AG20443 (cell line): ENCODE measurements at places on chromosomes 4 and X.
A peak's percentile ranks its signal among the peaks of the same experiment; 100 is the strongest.

- peak; percentile 21 for DNase-seq
Observed at GRCh38 chr4:159946983-159947615, 844.2 kb downstream of the RAPGEF2 start.

GRCh38 chrX:68710870-68711576 is 63.6 kb downstream of the STARD8 start:
- peak; percentile 68 for DNase-seq

DNA sequence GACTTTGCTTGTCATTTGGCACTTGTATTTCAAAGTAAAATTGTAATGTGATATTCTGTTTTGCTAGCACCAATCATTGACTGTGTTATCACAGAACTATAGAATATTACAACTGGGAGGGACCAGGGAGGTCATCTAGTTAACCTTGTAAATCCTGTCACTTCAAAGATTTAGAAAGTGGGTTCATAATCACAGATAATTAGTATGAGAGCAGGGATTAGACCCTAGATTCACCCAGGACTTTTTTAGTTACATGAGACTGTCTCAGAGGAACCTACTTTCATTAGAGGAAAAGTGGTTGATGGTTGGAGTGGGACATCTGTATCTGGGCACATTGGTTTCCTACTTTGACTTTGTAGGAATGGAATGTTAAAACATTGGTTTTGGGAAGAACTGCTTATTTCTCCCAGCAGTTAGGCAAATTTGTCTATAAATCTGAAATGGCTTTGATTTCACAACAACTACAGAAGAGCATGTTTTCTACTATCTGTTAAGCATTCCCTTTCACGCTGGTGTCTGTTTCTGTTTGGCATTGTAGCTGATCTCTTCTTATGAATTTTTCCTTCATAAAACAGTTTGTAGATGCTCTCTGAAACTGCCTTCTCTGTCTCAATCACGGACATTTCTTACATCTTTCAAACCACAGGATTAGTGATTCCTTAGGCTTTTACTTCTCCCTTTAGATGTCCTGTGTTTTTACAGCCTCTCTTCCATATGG is 144.1 kb downstream of the DIPK2B start:
- DNase-seq, result peak; percentile 8

- DNase-seq, result no peak
Observed at GRCh38 chr4:32569861-32570260, 1849.7 kb downstream of the PCDH7 start.

DNA sequence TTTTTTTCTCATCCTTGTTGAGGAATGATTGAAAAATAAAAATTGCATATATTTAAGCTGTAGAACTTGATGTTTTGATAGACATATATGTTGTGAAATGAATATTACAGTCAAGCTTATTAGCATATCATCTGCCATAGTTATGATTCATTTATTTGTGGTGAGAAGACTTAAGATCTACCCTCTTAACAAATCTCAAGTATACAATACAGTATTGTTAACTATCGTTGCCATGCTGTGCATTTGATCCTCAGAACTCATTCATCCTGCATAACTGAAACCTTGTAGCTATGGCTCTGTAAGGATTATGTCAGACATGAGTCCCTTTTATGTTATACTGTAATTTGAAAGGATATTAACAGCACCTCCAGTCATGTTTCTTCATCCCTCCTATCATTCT is 2045.3 kb downstream of the ARAP2 start:
- no peak for DNase-seq

DNA sequence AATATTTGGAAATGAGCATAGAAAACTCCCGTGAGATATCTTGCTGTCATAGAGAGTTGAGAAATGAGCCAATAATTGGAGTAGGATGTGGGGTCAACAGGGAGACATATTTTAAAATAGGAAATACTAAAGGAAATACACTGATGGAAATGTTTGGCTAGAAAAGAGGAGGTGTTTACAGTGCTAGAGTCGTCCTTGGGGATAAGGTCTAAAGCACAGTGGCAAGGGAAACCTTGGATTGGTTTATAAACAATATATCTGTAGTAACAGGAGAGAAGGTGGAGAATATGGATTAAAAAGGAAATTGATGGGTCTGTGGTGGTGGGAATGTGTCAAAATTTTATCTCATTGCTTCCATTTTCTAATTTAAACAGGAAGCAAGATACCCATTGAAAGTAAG is 82.1 kb downstream of the PPEF2 start:
- DNase-seq, result no peak
